Activated CD4-positive, alpha-beta T cell treated with anti-CD3 and anti-CD28 coated beads for 36 hours (primary cell): ENCODE measurements at places on chromosomes 2 and 18. TPM values are rescaled to one million over a fixed set of nuclear protein-coding genes. Genes with fewer than 3 reads are reported as not detected.

Gene DSC1
- 0.05 TPM for total RNA-seq

Gene LDLRAD4
- total RNA-seq, result 32.2 TPM

Gene CDK15
- total RNA-seq, result not detected

Gene LCT
- 0.16 TPM for total RNA-seq

Gene SCN1A
- not detected for total RNA-seq
